ENCODE measurements at places on chromosomes 13 and 19.

- no peak for DNase-seq
These were observed 1.0 kb downstream of the SMIM24 start for GRCh38 chr19:3479177-3479833.

DNA sequence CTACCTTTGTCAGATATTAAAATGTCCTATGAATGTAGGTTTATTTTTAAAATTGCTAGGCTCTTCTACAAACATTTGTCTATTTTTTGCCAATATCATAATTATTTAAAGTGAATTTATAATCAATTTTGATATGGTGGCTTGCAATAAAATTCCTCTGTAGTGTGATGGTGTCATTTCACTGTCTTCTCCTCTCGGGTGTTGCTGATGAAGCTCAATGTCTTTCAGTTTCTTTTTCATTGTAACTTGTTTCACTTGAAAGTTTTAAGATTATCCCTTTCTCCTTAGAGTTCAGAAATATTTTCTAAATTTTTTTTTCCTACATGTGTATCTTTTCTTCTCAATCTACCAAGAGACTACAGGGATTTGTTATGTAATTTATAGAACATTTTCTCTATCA lies 267.1 kb upstream of the EDNRB start:
- DNase-seq: no peak

- DNase-seq: peak; percentile 31
These were observed 21.2 kb upstream of the CD177 start for GRCh38 chr19:43332058-43332922.

DNA sequence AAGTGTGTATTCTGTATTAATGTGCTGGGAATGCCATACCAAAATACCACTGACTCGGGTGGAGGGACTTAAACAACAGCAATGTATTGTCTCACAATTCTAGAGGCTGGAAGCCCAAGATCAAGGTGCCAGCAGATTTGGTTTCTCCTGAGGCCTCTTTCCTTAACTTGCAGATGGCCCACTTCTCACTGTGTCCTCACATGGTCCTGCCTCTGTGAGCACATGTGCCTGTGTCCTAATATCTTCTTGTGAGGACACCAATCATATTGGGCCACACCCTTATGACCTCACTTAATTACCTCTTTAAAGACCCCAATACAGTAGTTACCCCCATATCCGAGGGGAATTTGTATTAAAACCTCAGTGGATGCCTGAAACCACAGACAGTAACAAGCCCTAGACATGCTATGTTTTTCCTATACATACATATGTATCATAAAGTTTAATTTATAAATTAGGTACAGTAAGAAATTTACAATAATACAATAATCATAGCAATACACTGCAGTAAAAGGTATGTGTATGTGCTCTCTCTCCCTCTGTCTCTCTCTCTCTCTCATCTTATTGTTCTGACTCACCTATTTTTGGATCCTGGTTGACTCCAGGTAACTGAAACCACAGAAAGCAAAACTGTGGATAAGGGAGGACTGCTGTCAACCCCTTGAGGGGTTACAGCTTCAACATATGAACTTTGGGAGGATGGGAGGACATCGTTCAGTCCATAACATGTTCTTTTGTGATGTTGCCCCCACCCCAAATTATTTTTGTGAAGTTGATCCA lies 174.3 kb downstream of the IRS2 start:
- DNase-seq: no peak
